ENCODE measurements at places on chromosomes 11 and 22.

DNA sequence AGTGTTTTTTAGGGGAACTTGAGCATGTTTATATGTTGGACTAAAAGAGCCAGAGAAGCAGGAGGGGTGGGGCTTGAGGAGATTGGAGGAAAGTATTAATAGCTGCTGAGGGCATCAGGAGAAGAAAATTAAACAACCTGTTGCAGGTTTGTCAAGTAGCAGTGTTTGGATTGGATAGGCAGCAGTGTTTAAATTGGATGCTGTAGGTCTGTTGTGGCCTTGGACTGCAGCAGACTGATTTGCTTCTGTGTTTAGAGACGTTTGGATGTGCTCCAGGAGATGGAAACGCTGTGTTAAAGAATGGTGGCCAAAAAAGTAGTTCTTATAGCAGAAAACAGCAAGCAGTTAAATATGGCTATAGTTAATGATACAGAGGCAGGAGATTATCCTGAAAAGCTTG is 5.7 kb downstream of the EIF3L start:
- no peak for DNase-seq

DNA sequence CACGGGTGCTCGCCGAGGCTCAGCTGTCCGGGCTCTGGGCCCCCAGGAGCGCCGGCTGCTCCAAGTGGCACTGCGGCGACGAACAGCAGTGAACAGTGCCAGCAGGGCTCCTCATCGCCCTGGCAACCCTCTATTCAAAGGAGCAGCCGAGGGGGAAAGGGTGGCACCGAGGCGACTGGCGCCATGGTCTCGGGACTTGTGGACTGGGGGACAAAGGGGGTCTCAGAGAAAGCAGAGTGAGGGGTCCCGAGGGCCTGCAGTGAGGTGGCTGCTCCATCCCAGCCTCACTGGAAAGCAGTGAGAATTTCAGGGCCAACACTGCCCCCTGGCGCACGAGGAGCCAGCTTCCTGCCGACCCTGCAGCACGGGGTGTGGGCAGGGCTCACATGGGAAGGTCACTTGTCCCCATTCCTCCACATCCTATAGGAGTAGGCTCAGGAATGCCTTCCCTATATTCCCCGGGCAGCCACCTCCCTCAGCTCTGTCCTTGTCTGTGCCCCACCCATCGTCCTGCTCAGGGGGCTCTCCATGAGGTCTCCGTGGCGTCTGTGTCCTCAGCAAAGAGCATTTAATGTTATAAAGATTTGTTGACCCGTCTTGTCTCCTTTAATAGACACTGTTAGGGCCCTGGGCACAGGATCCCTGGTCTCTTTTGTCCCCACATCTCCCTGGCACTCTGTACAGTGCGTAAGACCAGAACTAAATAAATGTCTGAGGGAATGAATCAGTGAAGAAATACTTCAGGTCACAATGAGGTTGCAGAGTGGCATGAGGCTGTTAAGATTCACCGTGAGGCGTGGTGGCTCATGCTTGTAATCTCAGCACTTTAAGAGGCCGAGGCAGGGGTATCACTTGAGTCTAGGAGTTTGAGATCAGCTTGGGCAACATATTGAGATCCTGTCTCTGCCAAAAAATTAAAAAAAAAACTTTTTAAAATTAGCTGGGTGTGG is 26.4 kb downstream of the LRFN4 start:
- no peak for DNase-seq

DNA sequence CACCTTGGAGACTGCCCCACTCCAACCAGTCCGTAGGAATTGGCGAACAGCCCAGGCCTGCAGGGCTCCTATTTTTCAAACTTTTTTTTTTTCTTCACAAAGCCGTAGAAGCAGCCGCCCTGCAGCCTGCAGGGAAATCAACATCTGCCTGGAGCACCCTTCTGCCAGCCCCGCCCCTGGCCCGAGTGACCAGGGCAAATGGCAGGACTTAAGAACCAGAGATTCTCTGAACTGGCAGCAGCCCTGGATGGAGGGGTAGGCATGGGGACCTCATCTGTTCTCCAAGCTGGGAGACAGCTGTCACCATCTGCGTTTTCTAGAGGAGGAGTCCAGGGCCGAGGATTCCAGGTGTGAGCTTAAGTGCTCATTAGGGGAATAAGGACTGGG is 5.6 kb downstream of the SCN2B start:
- no peak for DNase-seq

- no peak for DNase-seq
Observed at GRCh38 chr11:121241343-121242211, 51.0 kb upstream of the SC5D start.

DNA sequence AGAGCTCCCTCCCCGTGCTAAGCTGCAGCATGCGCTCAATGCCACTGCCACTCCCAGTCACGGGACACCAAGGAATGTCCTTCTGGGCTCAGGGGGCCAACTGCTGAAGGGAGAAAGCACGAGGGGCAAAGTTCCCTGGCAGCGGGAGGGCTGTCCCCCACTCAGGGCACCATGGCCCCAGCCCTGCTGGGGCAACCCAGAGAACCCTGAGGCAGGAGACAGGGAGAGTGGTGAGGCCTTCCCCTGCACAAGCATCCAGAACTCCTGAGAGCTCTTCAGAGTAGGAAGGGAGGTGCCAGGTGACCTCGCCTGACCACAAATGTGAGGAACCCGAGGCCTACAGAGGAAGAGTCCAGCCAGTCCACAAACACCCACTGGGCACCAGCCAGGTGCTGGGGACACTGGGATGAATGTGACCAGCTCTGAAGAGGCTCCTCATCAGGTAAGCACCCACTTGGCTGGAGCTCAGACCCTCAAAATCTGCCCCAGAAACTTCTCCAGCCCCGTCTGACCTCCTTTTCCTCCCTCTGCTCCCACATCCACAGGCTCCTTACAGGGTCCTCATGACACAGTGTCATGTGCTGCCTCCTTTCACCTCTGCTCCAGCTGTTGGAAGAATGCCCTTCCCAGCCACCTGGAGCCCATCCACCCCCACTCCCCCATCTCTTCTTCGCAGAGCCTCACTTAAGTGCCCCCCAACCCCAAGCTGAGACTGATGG is 15.6 kb downstream of the GDPD5 start:
- DNase-seq = no peak

GRCh38 chr11:106670069-106670468 is 348.2 kb downstream of the GUCY1A2 start:
- DNase-seq = no peak

- no peak for DNase-seq
Observed at GRCh38 chr11:66233301-66233700, 35.1 kb upstream of the RAB1B start.

GRCh38 chr11:12218909-12219308 is 108.5 kb downstream of the MICAL2 start:
- no peak for DNase-seq

GRCh38 chr11:121801781-121802180 is 314.2 kb downstream of the BLID start:
- no peak for DNase-seq

GRCh38 chr22:39220890-39221850 is 23.6 kb downstream of the PDGFB start:
- DNase-seq = no peak

GRCh38 chr11:107397357-107397756 is 60.3 kb downstream of the CWF19L2 start:
- no peak for DNase-seq

GRCh38 chr22:38567531-38568285 is 2.3 kb downstream of the DMC1 start:
- no peak for DNase-seq

DNA sequence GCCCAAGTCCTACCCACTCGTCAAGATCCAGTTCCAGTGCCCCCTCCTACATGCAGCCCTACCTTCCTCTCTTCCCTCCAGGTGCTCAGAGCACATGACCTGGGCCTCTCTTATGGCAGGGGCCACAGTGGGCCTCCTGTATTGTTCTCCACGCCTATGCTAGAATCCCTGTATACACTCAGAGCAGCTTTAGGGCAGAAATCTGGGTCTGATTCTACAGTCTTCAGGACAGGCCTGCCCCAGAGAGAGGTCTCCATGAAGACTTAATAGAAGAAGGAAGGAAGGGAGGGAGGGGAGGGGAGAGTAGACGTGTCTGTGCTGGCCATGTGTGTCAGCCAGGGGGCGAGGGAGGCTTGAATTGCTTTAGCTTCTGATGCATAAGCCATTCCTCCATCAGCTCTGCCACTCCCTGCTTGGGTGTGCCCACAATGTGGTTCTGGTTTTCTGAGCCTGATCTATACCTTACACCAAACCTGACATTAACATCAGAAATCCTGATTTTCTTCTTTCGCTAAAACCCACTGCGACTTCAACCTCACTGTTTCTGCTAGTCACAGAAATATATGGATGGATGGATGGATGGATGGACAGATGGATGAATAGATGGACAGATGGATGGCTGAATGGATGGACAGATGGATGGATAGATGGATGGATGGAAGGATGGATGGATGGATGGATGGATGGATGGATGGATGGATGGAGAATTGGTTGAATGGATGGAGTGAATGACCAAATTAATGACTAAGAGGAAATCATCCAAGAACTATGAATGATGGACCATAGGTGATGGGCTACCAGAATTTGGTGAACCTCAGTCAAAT is 56.6 kb upstream of the PRDM11 start:
- DNase-seq = no peak

GRCh38 chr11:31582697-31583096 is 73.1 kb downstream of the ELP4 start:
- DNase-seq = no peak

GRCh38 chr11:8201644-8202365 is 33.0 kb upstream of the RIC3 start:
- no peak for DNase-seq

DNA sequence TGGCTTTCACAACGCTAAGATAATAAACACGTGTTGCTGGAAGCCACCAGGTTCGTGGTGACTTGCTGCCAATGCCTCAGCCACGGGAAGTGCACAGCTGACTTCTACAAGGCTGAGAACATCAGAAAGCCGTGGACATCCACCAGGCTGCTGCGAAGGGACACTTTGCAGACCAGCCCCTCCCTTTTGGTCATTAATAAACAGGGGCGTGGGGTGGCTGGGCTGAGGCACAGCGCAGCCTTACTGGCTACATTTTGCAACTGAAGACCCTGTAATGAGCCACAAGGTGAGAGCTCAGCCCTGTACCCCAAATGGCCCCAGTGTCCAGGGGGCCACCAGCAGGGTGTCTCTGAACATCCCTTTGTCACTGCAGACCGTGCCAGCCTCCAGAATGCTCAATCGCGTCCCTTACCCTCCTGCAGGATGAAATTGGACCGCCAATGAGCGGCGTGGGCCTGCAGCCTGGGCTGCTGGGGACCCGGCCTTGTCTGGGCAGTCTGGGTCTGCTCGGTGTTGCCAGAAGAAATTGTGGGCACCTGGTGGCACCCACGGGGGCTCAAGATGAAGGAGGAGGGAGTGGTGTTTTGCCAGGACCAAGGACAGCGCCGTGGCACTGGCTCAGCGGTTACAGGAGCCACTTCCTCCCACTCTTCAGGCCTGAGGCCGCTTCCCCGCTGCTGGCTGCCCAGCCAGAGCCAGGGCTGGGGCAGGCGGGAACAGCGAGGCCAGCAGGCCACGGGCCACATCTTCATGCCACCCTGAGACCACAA is 181.9 kb downstream of the CTTN start:
- no peak for DNase-seq

DNA sequence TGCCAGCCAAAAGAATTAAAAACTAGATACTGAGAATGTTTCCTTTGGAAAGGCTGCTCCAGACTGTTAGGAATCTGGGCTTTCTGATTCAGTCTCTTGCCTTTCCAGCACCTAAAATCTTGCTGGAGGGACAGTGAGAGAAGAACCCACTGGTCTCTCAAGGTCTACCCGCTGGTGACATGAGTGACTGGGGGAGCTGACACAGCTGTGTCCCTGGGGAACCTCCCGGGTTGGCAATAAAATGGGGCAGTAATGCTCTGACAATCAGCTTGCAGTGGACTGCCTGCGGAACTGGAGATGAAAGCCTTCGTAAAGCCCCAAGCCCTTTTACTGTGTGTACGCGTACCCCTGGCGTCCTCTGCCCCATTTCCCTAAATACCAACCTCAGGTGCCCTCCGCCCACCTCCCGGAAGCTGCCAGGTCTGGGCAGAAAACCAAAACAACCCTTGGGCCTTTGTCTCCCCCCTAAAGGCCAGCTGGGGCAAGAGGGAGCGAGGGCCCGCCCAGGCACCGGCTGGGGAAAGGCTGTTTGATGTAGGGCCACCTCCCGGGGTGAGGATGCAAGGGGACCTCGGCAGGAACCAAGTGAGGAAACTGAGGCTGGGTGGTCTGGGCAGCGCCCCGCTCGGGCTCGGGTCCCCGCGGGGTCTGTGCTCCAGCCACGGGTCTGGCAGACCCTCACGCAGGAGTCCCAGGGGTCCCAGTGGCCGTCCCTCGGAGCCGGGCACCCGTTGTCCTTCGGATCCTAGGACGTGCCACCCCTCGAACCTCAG is 741 bp downstream of the CARS1 start:
- no peak for DNase-seq

DNA sequence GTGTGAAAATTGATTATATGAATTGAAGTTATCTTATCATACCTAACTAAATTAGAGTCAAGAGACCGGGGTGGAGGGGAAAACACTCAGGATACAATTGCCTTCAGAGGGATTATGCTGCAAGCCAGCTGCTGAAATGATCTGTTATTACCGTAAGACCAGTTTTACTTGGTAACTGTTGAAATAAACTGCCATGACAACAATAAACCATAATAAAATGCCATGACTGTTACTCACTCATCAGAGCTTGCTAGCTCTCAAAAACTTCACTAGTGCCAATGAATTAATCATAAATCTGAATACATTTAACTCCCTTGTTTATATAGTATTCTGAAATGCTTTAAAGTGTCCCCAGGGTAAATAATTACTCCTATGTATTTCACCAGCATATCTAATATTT is 68.2 kb downstream of the CASP12 start:
- peak; percentile 47 for DNase-seq

- DNase-seq = no peak
Observed at GRCh38 chr11:64872790-64873488, 5.5 kb downstream of the EHD1 start.

DNA sequence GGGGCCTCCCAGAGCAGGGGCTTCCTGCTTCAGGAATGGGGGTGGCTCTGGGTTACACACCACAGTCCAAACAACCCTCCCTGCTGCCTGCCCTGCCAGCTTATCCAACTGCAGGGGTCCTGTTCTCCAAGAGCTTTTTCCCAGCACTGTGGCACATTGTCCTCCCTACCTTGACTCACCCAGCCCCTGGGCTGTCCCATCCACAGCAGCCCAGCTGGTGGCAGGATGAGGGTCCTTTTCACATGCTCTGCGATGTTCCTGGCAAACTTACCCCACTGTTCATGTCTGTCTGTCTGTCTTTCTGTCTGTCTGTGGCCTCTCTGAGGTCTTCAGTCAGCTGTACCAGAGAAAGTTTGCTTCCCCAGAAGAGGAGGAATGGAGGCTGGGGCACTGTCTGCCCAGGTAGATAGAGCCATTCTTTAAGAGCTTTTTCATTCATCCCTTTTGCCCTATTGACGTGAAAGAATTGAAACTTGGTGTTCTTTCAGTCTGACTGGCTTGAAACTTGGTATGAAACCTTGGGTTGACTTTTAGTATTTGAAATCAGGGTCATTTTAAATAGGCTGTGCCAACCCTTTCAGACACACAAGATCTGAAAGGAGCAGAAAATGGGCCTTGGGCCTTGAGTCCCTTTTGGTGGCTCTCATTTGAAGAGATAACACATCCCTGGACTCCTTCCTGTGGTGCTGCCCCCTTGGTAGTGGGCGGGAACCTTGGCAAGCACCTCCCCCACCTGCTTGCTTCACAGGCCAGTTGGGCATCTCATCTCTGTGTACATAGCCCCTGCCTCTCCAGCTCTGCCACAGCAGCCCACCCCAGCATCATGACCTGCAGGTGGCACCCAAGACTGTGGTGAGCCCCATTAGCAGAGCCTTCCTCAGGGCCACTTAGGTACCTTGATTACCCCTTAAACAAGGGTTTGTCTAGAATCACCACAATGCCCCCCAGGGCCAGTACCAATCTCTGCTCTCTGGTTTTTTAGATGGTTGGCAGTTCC is 74.6 kb upstream of the SUSD2 start:
- no peak for DNase-seq

Data from skin of body (tissue), 3 donors.